ENCODE measurements at places on chromosomes 3 and 15.

- DNase-seq = no peak
These were observed 5.9 kb upstream of the NGRN start for GRCh38 chr15:90259524-90259923.

GRCh38 chr15:71089801-71090200, 25.5 kb upstream of the THSD4 start:
- no peak for DNase-seq

- DNase-seq = no peak
These were observed 131.8 kb downstream of the MDFIC2 start for GRCh38 chr3:70180664-70181063.

- DNase-seq = no peak
These were observed 47.1 kb upstream of the MECOM start for GRCh38 chr3:169710619-169711018.

DNA sequence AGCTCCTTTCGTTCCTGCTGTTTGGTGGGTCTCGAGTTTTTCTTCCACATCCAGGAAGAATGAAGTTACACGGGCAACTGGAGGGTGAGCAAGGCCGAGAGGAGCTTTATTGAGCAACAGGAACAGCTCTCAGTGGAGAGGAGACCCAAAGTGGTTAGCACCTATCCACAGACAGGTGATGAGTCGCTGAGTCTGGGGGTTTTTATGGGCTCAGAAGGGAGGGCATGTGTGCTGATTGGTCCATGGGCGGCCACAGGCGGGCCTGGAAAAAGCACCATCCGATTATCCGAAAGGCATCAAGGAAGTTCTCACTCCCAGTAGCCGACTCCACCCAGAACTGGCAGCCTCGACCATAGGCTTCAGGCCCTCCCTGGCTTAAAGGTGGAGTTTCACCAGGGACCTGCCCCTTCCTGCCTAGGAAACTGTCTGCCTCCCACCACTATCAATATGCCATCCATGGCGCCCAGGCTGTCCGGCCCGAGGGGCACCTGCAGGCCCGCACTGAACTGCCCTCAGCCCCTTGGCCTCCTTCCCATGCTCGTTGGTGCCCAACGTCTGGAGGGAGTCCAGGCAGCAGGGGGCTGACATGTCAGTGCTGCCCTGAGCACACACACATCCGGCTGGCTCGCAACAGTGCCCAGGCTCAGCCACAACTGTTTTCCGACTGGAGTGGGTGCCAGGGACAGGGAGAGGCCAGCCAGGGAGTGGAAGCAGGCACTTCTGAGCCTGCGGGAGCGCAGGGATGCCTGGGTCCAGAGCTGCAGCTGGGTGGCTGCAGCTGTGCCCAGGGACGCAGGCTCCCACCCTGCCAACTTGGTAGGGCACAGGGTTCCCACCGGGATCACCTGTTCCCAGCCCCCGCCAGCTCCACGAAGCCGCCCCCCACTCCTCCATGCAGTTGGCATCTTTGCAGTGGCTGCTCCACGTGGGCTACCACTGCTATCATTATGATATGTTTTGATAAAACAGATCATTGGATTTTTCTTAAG, 170.2 kb downstream of the FNDC3B start:
- no peak for DNase-seq

DNA sequence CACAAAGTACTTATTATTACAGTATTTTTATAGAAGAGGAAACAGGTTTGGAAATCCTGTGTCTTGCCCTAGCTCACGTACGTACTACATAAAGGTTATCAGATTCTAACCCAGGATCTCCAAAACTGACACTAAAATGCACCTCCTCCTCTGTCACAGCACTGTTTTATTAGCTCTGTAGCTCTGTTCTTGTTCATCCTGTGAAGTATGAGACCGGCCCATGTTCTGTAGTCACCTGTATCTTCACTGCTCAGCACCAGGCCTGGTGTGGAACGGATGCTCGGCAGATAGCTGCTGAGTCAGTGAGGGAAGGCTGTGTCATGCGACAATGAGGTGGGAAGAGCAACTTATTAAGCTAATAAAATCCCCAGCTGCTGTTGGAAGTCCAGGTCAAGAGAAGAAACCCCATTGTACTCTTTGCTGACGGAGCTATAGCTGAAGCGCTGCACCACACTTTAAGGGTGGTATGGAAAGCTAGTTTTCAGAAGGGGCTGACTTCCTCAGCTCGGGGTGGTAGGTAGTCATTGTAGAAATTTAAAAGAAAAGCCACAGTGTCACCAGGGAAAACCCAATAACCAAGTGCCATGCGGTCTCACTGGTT, 22.8 kb downstream of the BCL2A1 start:
- DNase-seq = no peak
